IPS DF 6.9 (cell line): ENCODE measurements at places on chromosomes 3 and 15.

DNA sequence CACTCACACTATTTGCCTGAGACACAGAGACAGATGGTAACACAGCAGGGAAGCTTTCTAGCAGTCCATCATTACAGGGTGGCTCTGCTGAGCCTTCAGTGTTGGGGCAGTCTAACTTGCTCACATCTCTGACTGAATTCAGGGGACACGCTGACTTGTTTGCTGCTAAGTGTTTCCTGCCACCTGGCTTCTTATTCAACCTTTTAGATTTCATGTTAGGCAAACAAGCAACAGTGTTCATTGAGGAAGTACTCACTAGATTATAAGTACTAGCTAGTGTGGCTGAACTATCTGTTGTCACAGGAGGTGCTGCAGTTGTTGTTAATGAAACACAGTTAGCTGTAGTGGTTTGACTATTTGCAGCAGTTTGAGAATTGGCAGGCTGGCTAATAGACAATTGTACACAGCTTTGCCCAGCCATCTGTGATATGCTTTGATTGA, 37.3 kb downstream of the USF3 start:
- no peak for DNase-seq

- no peak for DNase-seq
Observed at GRCh38 chr15:40136470-40137302, 24.2 kb upstream of the BUB1B start.

DNA sequence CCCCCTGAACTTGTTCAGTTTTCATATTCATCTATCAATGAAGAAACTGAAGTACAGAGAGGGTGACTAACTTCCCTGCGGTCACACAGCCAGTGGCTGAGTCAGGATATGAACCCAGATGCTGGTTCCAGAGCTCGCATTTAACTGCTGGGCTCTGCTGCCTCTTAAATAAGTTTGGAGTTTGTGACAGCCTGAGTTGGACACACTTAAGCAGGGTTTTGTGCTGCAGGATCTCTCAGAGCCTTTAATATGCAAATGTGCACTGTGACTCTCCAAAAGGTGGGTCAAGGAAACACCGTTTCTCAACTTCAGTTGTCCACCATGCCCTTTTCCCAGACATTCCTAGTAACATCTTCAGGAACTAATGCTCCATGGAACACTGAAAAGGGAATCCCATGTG, 45.8 kb downstream of the EBLN2 start:
- no peak for DNase-seq

- DNase-seq, result no peak
Observed at GRCh38 chr3:4472312-4472711, 5.2 kb upstream of the SUMF1 start.

GRCh38 chr3:155046935-155047334, 33.2 kb upstream of the MME start:
- DNase-seq, result no peak

GRCh38 chr3:185362850-185363661, at the start of gene MAP3K13:
Gene MAP3K13, plus strand, starts transcription at chr3:185363136. Its CDS starts 65,446 bp downstream, at chr3:185428582.
- DNase-seq, result peak; percentile 22

- no peak for DNase-seq
Observed at GRCh38 chr3:49028298-49028672, 913 bp downstream of the IMPDH2 start.
